ENCODE measurements at places on chromosomes 1 and 21.

GRCh38 chr1:38775175-38775845 lies 84.3 kb downstream of the RRAGC start:
- no peak for DNase-seq

GRCh38 chr1:5435414-5435813 lies 556.8 kb downstream of the NPHP4 start:
- DNase-seq = no peak

GRCh38 chr1:36134505-36135329 lies 9.7 kb upstream of the COL8A2 start:
- DNase-seq = no peak

GRCh38 chr1:32341186-32341757 lies 5.2 kb upstream of the MARCKSL1 start:
- no peak for DNase-seq

DNA sequence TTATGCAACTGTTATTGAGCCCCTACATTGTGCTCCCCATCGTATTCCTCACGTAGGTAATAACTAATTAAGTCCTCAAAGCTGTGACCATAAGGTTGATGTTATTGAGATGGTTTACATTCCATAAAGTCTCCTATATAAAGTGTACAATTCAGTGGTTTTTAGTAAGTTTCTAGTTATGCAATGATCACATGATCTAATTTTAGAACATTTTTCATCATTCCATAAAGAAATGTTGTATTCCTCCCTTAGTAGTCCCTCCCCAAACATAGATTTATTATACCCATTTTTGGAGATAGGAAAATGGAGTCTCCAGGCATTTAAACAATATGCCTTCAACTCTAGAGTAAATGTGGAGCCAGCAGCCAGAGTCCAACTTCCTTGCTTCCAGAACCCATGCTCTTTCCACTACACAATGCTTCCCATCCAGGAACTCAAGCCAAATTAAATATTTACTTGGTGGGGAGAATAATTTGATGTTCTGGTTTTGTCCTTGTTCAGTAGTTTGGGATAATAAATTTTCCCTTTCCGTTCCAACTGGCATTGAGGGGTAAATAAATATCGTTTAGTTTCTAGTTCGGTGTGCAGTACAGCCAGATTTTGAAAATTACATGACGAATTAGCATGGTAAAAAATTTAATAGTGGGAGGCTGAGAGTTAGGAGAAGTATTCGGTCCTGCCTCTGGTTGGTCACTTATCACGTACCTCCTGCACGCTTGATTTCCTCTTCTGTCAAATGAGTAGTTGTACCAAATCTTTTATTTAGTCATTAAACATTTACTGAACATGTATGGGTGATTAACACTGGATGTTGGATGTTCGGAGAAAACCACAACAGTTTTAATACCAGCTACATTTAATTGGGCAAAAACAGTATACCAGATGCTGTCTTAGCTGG lies 66.3 kb downstream of the CACHD1 start:
- no peak for DNase-seq

- no peak for DNase-seq
Measured at GRCh38 chr1:188224263-188224662, 1395.5 kb downstream of the PLA2G4A start.

GRCh38 chr1:115839029-115839678 lies 1.8 kb downstream of the NHLH2 start:
- no peak for DNase-seq

DNA sequence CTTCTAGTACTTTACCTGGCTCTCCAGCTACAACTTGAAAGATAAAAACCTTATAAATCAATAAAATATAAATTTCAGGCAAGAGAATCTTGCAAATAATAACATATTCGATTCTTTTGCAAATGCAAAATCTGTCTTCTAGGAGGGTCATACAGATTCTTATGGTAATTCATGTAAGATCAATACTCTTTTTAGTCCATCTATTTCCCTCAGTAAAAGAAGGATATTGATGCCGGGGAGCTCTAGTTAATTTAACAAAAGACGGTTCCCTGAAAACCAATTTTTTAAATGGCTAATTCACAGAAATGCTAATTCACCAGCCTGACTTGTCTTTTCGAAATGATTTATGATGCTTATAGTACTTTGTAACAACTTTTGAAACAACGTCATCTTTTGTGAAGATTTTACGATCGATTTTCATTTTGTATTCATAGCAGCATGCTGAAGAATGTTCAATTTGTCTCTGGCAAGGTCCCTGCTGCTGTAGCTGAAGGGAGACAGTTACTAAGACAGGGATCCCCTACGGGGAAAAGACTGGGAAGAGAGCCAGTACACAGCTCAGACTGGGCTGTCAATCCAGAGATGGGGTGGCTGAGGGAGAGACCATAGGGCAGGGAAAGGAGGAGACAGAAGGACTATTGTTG lies 90.6 kb upstream of the SPAG17 start:
- no peak for DNase-seq

DNA sequence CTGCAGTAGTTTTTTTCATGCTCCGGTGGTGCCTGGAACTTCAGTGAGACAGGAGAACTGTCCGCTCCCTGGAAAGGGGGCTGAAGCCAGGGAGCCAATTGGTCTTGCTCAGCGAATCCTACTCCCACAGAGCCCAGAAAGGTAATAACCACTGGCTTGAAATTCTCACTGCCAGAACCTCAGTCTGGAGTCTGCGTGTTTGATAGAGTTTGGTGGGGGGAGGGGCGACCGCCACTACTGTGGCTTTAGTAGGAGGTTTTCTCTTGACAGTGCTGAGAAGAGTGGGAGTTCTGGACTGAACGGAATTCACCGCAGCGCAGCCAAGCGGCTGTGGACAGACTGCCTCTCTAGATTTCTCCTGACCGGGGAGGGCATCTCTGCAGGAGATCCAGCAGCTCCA lies 8.0 kb upstream of the OR2M3 start:
- DNase-seq = no peak

Data from stimulated activated naive CD4-positive, alpha-beta T cell treated with Interleukin-2 at 50 U/mL for 16 hours (primary cell).